ENCODE measurements at places on chromosomes 16 and 17.

DNA sequence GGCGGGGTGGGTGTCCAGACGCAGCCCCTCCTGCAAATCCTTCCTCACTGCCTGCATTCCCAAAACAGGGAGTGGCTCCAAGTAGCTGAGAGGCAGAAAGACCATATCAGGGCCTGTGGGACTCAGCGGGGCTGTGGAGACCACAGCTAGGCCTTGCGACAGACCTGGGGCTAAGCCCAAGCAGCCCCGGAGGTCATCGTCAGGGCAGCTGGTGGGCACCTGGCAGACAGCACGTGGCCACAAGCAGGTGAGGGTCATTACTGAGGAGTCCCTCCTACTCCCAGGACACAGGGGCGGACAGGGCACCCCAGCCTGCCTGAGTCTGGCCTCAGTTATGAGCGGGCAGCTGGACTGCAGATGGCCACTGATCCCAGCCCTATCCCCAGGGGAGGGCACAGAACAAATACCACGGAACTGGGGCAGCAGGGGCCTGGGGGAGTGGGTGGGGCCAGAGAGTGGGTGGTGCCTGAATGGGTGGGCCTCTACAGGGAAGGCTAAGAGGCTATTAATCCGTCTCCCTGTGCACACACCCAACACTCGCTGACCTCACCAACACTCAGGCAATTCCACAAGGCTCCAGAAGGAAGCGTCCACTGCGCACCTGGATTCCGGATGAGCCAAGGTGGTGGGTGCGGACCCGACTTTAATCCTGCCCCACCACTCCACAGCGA, 8.5 kb downstream of the HS3ST6 start:
- no peak for DNase-seq

GRCh38 chr16:58124601-58124915, 4.6 kb downstream of the CFAP20 start:
- no peak for DNase-seq

GRCh38 chr17:80645706-80646325, 101.2 kb downstream of the RPTOR start:
- no peak for DNase-seq

DNA sequence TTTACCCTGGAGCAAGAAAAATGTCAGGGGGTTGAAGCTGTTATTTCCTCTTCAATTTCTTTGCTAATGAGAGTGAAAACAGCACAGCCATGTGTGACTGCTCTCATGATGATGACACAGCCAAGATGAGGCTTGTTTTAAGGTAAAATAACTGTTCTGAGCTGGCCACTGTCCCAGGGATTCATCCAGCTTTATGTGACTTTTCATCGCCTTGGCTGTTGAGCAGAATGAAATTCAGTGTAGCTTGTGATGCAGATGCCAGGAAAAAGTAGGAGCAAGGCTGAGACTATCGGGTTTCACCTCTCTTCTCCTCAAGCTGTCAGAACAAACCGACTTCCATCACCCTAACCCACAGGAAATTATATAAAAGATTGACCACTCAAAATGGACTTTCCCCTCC, 361.8 kb upstream of the CDH5 start:
- no peak for DNase-seq

DNA sequence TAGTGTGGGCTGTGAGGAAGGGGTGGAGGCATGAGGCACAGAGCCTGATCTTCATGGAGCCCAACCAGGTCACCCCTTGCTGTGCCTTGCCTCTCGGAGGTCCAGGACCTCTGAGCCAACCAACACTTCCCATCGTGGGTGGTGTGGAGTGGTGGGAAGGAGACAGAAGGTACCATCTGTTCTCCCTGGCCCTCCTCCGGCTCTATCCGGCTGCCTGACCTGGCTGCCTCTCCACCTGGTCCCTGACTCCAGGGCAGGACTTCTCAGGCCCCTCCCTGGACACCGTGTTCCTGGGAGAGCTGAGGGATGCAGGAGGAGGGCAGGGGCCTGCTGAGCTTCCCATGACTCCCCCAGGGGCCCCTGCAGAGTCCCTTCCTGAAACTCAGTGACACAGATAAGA, 3.9 kb downstream of the PDK2 start:
- no peak for DNase-seq

GRCh38 chr17:27489045-27489715, 32.9 kb downstream of the KSR1 start:
- no peak for DNase-seq

GRCh38 chr16:15773968-15774367, 82.9 kb downstream of the MYH11 start:
- DNase-seq: no peak

- DNase-seq: no peak
Observed at GRCh38 chr17:74782571-74782970, 6.4 kb upstream of the NAT9 start.

- no peak for DNase-seq
Observed at GRCh38 chr16:51696376-51696775, 545.3 kb upstream of the SALL1 start.

DNA sequence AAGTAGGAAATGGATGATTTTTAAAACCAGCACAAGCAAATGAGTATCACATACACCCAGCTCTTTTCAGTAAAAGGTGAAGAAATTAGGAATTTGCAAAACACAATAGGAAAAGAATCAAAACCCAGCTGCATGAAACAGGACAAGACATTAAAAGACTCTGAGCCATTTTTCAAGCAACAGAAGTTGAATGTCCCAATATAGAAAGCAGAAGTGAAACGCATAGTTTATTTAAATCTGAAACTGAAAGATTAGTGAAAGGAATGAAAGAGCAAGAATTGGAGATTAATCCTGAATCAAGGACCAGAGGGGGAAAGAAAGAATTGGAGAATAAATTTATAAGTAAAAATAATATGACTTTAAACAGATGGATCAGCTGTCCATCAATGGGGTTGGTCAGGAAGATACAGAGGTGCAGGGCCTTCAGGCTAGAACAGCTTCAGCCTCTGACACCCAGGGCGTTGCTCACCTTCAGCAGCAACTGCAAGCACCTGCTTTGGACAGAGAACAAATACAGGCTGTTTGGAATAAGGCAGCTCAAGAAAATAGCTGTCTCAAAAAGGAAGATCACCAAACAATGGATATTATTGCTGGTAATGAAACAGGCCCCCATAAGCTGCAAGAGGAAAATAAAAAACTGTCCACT, 3.9 kb upstream of the ARHGAP17 start:
- no peak for DNase-seq

Data from non-pigmented ciliary epithelial cell (primary cell).